ENCODE measurements at places on chromosomes 16 and 17. TPM values are rescaled to one million over a fixed set of nuclear protein-coding genes. Genes with fewer than 3 reads are reported as not detected.

The EME1 gene
- total RNA-seq = 6.1 TPM

DNA sequence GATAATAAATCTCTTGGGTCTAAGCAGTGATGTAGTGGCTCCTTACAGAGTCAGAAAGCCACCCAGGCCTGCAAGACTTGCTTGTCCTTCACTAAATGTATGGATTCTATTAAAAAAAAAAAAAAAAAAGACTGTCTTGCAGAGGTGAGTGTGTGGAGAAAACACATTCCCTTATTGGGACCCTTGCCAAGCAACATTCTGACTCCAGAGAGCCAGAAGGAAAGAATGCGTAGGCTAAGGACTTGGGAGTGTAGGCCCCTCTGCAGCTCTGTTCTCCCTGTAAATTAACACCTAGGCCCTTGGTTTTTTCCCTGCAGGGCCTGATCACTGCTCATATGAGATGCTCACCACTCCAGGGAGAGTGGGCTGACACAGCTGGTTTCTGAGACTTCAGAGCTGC, 17.8 kb downstream of the SCPEP1 start:
- DNase-seq = no peak

DNA sequence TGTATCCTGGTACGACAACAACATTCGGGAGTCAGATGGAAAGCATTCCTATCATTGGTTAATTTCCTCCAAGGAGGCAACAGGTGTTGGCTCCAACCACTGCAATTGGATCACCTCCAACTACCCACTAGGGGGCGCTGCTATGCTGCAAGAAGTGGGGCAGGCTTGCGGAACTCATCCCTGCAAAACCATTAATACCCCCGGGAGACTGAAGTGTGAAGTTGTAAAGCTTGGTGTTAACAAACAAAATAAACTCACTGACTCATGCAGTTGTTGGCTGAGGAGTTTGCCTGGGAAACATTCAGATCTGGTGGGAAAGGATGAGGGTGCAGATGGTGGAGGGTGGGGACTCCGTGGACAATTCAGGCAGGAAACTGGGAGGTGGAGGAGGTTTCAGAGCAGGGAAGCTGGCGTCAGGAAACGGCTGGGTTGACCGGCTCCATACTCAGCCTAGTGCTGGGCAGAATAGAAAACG, 84.9 kb downstream of the HS3ST2 start:
- peak; percentile 38 for DNase-seq

GRCh38 chr17:8159032-8159400, 3.7 kb downstream of the VAMP2 start:
- DNase-seq = no peak

Data from M059J (cell line).